D721Med (cell line): ENCODE measurements at places on chromosomes 3 and 15.

DNA sequence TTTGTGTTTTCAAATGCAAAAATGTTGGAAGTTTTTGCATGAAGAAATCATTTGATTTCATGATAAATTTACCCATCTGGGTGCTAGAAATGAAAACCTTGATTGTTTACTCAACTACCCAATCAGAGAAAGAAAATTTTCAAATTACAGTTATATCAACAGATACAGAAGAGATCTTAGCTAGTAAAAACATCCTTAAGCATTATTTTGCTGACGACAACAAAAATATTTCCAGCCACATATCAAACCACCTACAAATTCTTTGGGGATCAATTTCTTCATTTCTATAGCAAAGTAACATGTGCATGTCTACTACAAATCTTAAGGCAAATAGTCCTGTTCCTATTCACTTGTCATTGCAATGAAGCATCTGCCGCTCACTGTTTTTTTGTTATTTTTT is 530.3 kb downstream of the ZIC1 start:
- no peak for DNase-seq

GRCh38 chr3:120139140-120139539 is 44.9 kb upstream of the GSK3B start:
- no peak for DNase-seq

DNA sequence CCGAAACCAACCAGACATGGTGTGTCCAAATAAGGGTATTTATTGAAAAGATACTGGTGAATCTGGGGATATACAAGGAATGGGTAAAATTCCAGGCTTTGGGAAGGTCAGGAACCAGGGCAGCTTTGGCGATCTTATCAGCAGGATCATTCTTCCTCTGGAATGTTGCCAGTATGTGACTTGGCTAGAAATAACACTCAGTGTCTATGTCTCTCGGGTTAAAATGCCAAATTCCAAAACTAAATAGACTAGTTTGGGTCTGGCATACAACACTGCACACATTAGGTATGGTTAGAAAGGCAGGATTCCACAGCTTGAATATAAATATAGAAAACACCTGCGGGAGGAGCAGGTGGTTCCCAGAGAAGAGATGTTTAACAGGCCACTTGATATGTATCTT is 220.2 kb upstream of the CD96 start:
- DNase-seq, result no peak

- DNase-seq, result no peak
Measured at GRCh38 chr3:116553355-116553754, 108.1 kb upstream of the LSAMP start.

DNA sequence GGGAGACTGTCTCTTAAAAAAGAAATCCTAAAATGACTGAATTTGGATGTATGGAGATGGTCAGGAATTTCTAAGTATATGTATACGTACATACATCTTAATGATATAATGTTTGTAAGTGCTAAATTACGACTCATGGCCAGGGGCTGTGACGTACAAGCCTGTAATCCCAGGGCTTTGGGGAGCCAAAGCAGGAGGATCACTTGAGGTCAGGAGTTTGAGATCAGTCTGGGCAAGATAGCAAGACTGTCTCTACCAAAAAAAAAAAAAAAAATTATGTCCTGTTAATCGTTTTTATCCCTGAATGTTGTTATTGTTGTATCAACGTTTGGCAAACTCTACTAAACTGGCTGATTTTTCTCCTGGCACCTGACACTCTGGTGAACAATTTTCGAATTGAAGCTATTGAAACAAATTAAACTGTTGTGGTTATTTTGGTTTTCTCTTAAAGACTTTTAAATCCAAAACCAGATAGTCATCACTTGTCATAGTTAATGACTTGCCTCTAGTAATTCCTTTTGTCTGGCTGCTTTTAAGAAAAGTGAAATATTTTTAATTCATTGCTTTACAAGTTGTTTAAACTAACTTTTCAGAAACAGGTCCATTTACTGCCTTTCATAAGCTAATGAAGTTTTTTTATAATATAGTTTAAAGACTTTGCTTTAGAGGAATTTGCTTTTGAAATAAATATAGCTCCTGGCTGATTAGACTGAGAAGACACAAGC is 7.0 kb downstream of the MORF4L1 start:
- DNase-seq, result no peak

DNA sequence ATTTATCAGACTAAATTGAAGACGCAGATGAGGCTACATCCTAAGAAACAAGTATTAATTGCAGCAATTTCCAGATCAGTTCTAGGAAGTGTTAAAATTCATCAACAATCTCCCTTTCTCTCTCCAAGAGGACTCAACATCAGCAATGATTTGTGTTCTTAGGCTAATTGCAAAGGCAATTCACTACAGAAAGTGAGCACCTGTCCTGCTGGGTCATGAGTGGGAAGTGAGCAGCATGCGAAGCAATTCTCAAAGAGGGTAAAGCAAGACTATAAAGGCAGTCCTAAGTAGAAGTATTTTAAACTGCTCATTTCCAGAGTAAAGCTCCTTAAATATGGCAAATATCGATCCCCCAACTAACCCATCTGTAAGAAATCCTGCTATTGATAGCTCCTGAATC is 1191.0 kb upstream of the ALCAM start:
- no peak for DNase-seq

- peak; percentile 26 for DNase-seq
Measured at GRCh38 chr3:55180936-55181535, 253.2 kb upstream of the LRTM1 start.

- no peak for DNase-seq
Measured at GRCh38 chr15:67564968-67565345, 22.5 kb downstream of the MAP2K5 start.

- no peak for DNase-seq
Measured at GRCh38 chr3:90010341-90010740, 902.9 kb downstream of the EPHA3 start.

GRCh38 chr3:32973982-32974381 is 22.5 kb downstream of the CCR4 start:
- no peak for DNase-seq

DNA sequence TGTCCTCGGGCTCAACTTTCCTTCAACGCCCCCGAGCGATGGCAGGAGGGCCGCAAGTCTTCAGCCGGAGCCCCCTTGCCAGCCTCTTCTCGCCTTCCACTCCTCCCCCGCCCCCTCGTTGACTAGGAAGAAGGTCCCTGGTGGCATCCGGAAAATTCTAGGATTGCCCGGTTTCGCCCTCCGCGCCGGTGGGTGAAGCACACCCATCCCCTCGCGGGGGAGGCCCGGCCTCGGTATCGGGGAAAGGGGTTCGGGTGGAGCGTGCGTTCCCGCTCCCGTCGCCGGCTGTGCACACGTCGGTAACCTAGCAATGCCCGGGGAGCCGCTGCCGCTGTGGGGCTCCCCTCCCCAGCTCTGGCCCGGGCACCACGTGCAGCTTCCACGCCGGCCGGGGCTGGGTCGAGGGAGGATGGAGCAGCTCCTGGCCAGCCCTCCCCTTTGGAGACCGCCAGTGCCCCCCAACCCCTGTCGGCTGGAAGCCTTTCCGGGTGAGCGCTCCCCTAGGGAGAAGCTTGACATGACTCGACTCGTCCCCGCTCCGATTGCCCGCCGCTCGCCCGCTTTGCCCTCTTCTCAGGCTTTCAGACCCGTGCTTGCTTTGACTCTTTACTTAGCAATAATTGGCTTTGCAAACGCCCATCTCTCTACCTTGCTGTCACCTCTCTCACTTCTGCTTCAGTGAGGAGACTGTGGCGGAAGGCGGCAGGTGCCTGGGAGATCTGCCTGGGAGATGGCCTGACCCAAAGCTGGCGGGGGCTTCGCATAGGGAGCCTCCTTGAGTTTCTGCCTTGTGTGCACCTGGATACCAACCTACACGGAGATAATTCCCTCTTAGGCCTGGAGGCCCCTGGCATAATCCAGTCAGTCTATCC is 1.3 kb downstream of the CACNA1D start:
- no peak for DNase-seq

DNA sequence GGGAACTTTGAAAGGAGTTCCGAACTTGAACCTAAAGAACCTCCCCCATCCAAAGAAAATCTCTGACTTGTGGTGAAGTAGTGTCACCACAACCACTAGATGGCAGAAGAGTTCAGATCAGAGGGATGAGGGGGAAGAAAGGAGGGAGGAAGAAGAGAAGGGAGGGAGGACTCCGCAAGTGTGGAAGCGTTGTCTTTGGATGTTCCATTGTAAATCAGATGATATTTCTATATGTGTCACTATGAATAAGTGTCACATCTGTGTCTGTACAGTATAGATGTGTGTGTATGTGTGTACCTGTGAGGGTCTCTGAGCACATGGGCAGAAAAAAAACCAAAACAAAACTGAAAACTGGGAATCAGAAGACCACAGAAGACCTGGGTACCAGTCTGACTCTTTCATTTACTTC is 16.9 kb downstream of the SLC24A1 start:
- peak; percentile 78 for DNase-seq

DNA sequence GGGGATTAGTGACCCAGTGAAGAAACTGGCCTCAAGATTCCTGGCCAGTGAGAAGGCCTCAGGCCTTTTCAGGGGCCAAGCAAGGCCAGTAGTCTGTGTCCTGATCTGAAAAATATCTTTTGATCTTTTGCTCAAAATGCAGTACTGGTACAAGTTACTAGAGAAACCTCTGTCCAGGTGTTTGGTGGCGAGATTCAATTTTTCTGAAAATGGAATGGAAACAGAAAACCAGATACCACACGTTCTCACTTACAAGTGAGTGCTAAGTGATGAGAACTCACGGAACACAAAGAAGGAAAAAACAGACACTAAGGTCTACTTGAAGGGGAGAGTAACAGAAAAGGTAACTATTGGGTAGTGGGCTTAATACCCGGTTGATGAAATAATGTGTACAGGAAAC is 463.4 kb downstream of the ZIC1 start:
- DNase-seq, result no peak

- DNase-seq, result no peak
Measured at GRCh38 chr3:39052583-39052982, 767 bp downstream of the WDR48 start.

- DNase-seq, result no peak
Measured at GRCh38 chr3:188962253-188963247, 209.2 kb upstream of the TPRG1 start.

DNA sequence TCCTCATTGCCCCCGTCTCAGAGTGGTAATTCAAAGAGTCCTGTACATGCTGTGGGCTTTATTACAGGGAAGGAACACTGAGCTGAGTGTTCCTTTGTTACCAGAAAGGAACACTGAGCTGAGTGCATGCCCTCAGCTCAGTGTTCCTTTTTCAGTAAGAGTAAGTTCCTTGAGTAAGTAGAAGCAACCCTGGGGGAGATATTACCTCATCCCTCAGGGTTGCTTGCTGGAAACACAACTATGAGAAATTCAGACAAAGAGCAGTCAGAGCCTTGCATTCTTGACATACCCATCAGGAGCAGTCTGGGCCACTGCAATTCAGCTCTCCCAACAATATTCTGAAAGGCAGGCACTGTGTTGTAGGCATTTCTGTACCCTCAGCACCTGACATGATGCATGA is 17.0 kb downstream of the CHRM5 start:
- DNase-seq, result no peak

DNA sequence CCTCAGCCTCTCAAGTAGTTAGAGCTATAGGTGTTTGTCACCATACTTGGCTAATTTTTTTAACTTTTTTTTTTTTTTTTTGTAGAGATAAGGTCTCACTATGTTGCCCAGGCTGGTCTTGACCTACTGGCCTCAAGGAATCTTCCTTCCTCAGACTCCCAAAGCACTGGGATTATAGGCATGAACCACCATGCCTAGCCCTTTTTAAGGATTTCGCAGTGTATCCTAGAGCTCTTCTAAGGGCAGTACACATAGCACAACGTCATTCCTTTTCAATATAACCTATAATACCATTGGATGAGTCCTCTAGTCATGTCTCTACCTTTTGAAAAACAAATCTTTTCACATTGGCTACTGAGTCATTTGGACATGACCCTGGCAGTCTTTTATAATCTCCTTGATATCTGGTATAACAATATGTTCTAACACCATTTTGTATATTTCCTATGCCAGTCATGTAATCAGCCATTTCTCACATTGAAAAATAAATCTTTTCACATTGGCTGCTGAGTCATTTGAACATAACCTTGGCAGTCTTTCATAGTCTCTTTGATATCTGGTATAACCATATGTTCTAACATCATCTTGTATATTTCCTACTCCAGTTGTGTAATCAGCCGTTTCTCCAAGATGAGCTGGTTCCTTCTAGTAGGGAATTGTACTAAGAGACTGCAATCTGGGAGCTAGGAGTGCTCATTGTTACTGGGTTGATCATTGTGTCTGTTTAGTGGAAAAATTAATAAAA is 944.7 kb downstream of the MCTP2 start:
- no peak for DNase-seq

GRCh38 chr15:41839781-41840491 is 1.3 kb downstream of the PLA2G4B start:
- DNase-seq, result no peak

- DNase-seq, result no peak
Measured at GRCh38 chr3:174362556-174362955, 496.6 kb upstream of the NAALADL2 start.

GRCh38 chr3:197748597-197749314 is 927 bp upstream of the FYTTD1 start:
- no peak for DNase-seq

DNA sequence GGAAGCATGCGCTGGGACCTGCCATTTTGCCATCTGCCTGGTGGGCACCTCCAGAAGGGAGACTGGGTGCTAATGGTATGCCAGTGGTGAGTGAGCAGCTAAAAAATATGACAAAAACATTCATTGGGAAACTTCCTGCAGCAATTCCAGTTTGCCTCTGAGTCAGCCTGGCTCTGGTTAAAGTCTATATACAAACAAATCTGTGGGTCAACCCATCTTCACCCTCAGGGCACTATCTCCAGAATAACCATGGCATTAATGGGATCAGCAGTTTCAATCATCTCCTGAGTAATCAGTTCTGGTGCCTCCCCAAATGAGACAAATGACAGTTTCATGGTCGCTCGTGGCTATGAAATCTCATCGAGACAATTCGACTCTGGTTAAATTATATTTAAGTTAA is 21.5 kb downstream of the FRMD4B start:
- no peak for DNase-seq

DNA sequence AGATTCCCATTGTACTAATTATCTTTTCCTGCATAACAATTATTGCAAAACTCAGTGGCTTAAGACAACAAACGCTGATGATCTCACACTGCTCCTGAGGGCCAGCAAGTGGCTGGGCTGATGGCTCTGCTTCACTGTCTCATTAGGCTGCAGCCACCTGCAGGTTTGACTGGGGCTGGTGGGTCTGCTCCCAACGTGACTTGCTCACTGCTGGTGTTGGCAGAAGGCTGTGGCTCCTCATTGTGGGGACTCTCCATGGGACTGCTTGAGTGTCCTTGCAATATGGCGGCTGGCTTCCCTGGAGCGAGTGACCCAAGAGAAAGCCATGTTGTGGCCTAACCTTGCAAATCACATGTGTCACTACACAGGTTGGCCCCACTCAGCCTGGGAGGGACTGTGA is 71.1 kb downstream of the PLXNA1 start:
- no peak for DNase-seq
